ENCODE measurements at places on chromosomes 6 and 20. TPM values are rescaled to one million over a fixed set of nuclear protein-coding genes. Genes with fewer than 3 reads are reported as not detected.

Gene HLA-C
- total RNA-seq: 121 TPM

Gene CPNE5
- total RNA-seq: 0.40 TPM

Gene TRIM10
- total RNA-seq: 0.13 TPM

Gene AGER
- 0.13 TPM for total RNA-seq

Gene OGFRL1
- total RNA-seq: 11.4 TPM

Gene SCRT2
- not detected for total RNA-seq

Gene HLA-DPA1
- 2.8 TPM for total RNA-seq

Gene MRPS18A
- total RNA-seq: 39.5 TPM

Gene CNR1
- 1.3 TPM for total RNA-seq

Gene RBPJL
- total RNA-seq: not detected

Gene CDSN
- total RNA-seq: not detected

Gene PSMB9
- 23.4 TPM for total RNA-seq

Gene FABP7
- not detected for total RNA-seq

Gene CPXM1
- under 0.01 TPM for total RNA-seq

Gene CST2
- total RNA-seq: 10.8 TPM

Gene KIFC1
- total RNA-seq: 18.8 TPM

Gene TAGAP
- not detected for total RNA-seq

Gene RUNX2
- 0.44 TPM for total RNA-seq

Gene SLX4IP
- total RNA-seq: 5.9 TPM

Gene TRIM15
- not detected for total RNA-seq

Gene POU3F2
- under 0.01 TPM for total RNA-seq

Gene LAMA2
- total RNA-seq: 109 TPM

Gene SLC17A3
- total RNA-seq: not detected

Gene DLK2
- not detected for total RNA-seq

Gene CAGE1
- 0.06 TPM for total RNA-seq

Gene ABHD16B
- not detected for total RNA-seq

Gene SNHG17
- 6.1 TPM for total RNA-seq

Gene ARFGAP1
- total RNA-seq: 62.0 TPM

Gene C6orf58
- not detected for total RNA-seq

Gene SOX18
- 0.56 TPM for total RNA-seq

Gene EYA4
- total RNA-seq: 0.12 TPM

Gene SMPD2
- total RNA-seq: 14.3 TPM

Gene CST5
- total RNA-seq: not detected

Gene PBOV1
- total RNA-seq: not detected

Gene LAMA5
- total RNA-seq: 157 TPM
